SJSA1 (cell line): ENCODE measurements at places on chromosomes 7 and 10.

- DNase-seq = no peak
Measured at GRCh38 chr10:79459243-79459642, 13.8 kb upstream of the ZCCHC24 start.

GRCh38 chr10:5987747-5988146 is 10.4 kb upstream of the IL15RA start:
- DNase-seq = no peak

DNA sequence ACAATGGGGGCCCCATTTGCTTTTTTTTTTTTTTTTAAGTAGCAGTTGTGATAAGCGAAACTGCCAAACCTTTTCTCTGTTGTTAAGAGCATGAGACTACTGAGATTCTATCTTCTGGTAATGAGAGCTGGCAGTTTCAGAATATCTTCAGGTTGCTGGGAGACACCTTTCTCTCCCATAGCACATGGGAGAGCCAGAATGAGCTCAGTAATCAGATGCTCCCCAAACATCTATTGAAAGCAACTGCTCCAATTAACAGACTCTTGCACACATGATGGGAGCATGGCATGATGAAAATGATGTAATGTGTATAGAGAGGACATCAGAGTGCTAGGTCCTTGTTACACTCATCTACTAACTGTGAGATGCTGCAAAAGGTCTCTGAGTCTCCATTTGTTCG is 18.8 kb downstream of the MYO3A start:
- DNase-seq = no peak

DNA sequence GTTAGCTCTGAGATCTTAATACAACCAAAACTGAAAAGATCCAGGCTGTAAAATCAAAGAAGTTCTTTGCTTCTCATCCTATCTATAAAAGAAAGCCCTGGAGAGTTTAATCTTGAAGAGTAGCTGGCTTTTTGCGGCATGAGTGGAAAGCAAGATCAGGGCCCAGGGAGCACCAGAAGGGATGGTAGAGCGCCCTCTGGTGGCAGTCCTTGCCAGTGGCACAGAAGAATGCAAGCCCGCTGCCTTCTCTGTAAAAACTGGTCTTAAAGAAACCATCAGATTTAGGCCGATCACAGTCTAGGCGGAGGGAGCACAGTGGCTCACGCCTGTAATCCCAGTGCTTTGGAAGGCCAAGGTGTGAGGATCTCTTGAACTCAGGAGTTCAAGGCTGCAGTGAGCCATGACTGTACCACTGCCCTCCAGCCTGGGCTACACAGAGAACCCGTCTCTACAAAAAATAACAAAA is 35.6 kb downstream of the CPN1 start:
- DNase-seq = peak; percentile 65

DNA sequence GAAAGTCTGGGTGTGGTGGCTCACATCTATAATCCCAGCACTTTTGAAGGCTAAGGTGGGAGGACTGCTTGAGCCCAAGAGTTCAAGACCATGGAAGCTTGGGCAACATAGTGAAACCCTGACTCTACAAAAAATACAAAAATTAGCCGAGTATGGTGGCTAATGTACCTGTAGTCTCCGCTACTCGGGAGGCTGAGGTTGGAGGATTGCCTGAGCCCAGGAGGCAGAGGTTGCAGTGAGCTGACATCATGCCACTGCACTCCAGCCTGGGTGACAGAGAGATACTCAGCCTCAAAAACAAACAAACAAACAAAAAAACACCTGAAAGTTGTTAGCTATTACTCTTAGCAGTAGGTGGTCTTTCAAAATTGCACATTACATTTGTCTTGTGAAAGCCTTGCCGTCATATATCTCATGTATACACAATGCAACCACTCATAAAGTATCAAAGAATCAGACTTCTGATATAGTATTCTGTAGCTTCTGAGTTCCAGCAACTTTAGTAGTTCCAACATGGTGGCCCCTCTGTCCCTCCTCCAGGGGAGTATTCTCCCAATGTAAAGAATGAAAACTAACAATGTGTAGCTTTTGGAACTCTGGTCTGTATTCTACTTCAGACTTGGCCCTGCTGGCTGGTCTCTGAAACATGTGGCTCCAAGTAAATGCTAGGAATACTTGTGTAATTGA is 101.5 kb downstream of the ZNF92 start:
- DNase-seq = no peak

DNA sequence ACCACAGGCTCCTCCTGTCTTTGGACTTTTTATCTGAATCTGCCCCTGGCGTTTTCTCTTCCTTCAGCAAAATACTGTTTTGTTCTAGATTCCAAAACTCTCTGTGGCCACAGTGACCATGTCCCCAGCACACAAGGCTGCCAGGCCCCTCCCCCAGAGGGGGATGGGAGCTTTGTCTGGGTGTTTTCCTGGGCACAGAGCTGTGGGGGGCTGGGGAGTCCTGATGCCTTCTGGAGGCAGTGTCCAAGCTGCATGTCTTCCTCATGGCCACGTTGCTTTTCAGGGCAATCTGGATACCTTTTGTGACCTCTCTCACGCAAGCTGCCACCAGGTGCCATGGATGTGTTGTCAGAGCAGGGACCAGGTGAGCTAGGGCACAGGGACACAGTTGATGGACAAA is 26.2 kb downstream of the ANTXRL start:
- DNase-seq = no peak

DNA sequence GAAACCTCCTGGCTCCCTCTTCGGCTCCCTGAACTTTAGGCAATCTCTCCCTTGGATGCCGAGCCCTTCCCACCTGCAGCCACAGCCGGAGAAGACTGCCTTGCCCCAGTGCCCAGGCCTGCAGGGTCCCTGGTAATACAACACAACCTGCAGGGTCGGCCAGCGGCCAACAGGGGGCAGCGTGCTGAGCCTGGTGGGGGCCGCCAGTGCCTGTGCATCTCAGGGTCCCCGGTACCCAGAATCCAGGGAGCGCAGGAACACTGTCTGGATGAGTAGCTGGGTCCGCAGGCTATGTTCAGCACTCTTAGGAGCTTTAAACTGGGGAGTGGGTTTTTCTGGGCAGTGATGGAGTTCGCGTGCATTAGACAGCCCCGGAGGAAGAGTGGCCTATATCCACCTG is 17.5 kb upstream of the C10orf71 start:
- no peak for DNase-seq

- no peak for DNase-seq
Measured at GRCh38 chr7:7795630-7796121, 77.3 kb upstream of the RPA3 start.

DNA sequence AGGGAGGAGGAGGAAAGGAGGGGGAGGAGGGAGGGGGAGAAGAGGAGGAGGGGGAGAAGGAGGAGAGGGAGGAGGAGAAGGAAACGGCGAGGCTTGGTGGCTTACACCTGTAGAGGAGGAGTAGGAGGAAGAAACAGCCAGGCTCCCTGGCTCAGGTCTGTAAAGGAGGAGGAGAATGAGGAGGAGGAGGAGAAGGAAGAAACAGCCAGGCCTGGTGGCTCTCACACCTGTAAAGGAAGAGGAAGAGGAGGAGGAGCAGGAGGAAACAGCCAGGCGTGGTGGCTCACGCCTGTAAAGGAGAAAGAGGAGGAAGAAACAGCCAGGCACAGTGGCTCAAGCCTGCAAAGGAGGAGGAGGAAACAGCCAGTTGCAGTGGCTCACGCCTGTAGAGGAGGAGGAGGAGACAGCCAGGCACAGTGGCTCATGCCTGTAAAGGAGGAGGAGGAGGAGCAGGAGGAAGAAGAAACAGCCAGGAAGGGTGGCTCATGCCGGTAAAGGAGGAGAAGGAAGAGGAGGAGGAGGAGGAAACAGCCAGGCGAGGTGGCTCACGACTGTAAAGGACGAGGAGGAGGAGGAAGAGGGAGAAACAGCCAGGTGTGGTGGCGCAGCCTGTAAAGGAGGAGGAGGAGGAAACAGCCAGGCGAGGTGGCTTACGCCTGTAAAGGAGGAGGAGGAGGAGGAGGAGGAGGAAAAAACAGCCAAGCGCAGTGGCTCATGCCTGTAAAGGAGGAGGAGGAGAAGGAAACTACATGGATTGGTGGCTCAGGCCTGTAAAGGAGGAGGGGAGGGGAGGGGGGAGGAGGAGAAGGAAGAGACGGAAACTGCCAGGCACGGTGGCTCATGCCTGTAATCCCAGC is 14.9 kb upstream of the CRCP start:
- peak; percentile 72 for DNase-seq

GRCh38 chr10:99325281-99325680 is 3.9 kb upstream of the CNNM1 start:
- no peak for DNase-seq

DNA sequence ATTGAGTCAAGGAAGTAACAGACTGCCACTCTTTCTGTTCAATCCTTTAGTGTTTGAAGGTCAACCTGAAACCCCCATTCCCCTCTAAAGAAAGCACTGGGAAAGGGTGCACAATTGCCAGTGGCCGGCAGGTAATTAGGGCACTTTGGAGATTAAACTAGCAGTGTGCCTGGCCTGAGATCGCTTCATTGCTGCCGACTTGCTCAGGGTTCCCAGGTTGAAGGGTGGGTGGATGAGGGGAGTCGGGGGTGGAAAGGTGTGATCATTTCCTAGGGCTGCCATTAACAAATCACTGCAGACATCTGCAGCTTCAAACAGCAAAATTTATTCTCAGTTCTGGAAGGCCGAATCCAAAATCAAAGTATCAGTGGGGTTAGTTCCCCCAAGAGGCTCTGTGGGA is 16.3 kb upstream of the BTBD16 start:
- no peak for DNase-seq

GRCh38 chr10:49744924-49745605 is 17.1 kb downstream of the OGDHL start:
- no peak for DNase-seq

GRCh38 chr10:124632064-124632531 is 112.1 kb downstream of the FAM53B start:
- DNase-seq = peak; percentile 31

GRCh38 chr7:107173691-107174406 is 5.0 kb downstream of the HBP1 start:
- no peak for DNase-seq

DNA sequence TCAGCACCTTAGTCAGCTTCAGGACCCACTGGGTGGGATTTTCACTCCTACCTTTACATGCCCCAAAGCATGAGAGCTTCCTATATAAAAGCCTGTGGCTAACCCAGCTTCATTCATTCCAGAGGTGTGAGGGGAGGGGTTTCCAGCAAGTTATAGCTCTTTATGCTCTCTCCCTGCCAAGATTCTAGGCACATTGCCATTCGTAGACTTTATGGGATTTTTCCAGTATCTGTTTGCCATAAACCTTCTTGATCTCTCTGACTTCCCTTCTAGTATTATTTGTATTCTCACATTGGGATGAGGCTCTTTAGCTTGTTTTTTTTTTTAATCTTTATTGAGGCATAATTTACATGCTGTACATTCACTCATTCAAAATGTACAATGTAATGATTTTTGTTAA is 67.5 kb downstream of the POU6F2 start:
- DNase-seq = no peak

GRCh38 chr7:95180-95862 is 97.0 kb upstream of the FAM20C start:
- DNase-seq = no peak
